ENCODE measurements at places on chromosomes 6 and 20. TPM values are rescaled to one million over a fixed set of nuclear protein-coding genes. Genes with fewer than 3 reads are reported as not detected.

The WFDC12 gene
- total RNA-seq, result not detected

The PAK5 gene
- 1.9 TPM for total RNA-seq

The SLC25A27 gene
- 43.7 TPM for total RNA-seq

The KCNK15 gene
- 16.1 TPM for total RNA-seq

The EYA2 gene
- total RNA-seq, result 31.0 TPM

The SCRT2 gene
- not detected for total RNA-seq

The GLP1R gene
- not detected for total RNA-seq

The PSORS1C1 gene
- total RNA-seq, result 3.5 TPM

The FNDC11 gene
- total RNA-seq, result 1.8 TPM

DNA sequence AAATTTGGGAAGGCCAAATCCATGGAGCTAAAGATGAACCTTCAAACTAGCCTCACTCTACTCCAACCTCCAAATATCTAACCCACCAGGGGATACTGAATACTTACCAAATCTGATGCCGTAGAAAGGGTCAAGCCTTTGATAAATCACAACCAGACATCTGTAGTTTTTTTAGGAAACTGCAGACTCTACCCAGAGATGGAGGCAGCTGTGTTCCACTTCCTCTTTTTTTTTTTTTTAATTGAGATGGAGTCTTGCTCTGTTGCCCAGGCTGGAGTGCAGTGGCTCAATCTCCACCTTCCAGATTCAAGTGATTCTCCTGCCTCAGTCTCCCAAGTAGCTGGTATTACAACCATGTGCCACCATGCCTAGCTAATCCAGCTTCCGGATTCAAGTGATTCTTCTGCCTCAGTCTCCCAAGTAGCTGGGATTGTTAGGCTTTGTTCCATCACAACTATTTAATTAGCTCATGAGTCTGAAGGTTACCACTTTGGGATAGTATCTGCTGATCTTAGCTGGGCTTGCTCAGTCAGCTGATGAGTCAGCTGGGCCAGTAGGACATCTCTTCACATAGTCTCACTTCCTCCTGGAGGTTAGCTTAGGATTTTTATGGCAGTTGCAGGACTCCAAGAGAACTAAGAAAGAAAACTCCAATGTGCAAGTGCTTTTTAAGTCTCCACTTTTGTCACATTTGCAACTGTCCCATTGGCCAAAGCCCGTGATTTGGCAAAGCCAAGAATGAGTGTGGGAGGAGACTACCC, 13.3 kb downstream of the FRK start:
- no peak for DNase-seq

- DNase-seq, result no peak
Observed at GRCh38 chr6:105898286-105898685, 187.8 kb upstream of the PRDM1 start.

DNA sequence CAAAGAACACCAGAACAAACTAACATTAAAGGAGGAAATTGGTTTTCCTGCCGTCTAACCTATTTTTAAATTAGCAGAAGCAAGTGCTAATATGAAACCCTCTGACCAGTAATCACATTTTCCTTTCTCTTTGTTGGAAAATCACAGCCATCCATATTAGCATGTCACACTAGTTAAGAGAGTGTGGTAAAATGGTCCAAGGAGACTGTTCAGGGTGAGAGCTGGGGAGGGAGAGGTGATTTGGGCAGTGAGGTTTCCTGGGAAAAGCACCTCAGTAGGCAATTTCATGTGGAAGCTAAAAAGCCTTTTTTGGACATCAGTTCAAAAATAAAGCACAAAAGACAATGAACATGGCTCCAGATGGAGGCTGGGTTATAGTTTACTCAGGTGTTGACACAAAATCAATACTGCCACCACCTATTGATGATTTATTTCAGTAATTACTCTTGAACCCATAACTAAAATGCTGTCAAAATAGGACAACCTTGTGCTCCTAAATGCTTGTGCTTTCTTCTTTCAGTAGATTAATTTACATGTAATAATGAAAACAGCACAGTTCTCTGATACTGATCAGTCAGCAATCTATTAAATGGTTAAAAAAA, 333.2 kb downstream of the SAMD5 start:
- no peak for DNase-seq

DNA sequence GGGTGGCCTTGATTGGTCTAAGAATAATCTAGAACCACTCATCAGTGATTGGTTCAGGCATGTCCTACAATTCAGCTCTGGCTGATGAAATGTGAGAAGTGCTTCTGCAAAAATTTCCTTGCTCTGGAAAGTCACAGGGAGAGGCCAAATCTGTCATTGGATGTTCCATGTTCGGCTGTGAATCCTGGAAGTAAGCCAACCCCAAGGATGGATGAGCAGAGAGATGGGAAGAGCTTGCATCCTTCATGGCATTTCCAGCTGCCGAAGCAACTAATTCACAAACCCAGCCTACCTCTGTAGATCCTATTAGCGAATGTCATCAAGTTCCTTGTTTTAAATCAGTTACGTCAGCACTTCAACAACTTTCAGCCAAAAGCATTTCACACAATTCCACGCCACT, 187.2 kb upstream of the SOX4 start:
- DNase-seq, result no peak

DNA sequence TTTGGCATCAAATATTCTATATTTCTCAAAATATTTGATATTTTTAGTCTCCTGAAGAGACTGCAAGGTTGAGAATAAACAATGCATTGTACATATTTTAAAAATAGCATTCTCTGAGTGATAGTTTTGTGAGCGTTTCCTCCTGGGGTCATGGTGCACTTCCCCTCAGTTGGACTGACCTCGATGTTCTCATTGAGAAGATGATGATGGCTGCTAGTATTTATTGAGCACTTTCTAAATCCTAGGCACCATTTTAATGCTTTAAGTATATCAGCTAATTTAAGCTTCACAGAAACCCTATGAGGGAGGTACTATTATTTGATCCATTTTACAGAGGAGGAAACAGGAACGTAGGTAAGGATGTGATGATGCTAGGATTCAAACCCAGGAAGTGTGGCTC, 18.2 kb downstream of the DSE start:
- DNase-seq, result no peak

DNA sequence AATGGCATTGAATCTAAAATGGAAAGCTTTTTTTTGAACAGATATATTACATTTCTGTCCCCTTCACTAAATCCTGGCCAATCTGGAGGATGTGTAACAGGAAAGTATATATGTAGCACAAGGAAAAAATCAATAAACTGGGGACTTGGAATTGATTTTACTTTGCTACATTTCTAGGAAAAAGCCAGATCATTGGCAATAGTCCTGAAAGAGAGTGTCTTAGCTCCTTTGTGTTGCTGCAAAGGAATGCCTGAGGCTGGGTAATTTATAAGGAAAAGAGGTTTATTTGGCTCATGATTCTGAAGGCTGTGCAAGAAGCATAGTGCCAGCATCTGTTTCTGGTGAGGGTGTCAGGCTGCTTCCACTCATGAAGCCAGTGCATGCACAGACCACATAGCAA, 574.9 kb downstream of the HTR1B start:
- no peak for DNase-seq

DNA sequence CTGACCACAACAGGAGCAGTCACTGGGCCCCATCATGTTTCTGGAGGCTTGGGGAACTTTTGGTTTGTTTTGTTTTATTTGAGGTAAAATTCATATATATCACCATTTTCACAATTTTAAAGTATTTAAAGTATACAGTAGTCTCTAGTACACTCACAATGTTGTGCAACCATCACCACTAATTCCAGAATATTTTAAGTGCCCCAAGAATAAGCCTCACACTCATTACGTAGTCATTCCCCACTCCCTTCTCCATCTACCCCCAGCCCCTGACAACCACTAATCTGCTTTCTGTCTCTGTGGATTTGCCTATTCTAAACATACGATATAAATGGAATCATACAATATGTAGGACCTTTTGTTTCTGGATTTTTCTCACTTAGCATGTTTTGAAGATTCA, 29.0 kb downstream of the RTN4IP1 start:
- no peak for DNase-seq

DNA sequence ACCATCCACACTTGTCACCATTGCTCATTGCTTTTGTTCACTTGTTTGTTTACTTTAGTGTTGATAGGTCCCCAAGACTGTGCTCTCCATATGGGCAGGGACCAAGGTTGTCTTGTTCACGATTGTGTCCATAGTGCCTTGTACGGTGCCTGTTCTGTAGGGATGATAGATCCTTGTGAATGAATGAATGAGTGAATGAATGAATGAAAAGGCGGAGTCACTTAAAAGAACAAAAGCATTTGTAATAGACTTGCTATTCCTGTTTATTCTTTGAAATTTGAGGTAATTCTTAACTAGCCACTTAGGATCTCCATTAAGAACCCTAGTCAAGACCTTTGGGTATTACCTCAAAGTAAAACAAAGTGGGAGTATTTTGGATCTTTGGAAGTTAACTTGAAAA, 47.0 kb downstream of the UTRN start:
- DNase-seq, result no peak

- no peak for DNase-seq
Observed at GRCh38 chr20:23190557-23190956, 104.4 kb upstream of the CD93 start.

DNA sequence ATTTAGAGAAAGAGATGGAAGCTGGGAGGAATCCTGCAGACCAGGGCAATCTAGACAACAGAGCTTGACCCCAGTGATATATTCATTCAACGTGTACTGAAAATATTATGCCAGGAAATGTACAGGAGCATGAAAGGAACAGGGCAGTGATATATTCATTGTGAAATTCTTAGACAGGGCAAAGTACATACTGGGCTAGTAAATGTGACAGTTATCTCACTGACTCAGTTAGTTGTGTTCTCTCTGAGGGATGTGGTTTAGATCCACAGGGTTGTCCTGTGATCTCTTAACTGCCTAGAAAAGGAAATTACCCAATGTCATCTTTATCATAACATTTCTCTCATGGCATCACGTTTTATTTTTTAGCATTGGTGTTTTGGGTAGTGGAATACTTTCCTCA, 891.3 kb downstream of the EYS start:
- no peak for DNase-seq

- no peak for DNase-seq
Observed at GRCh38 chr20:8385247-8385646, 253.2 kb downstream of the PLCB1 start.

GRCh38 chr6:144145541-144145940, 4.8 kb upstream of the STX11 start:
- no peak for DNase-seq

GRCh38 chr6:134402372-134402984, 84.6 kb upstream of the SGK1 start:
- DNase-seq, result no peak

- DNase-seq, result no peak
Observed at GRCh38 chr6:136201732-136202131, 48.4 kb downstream of the MTFR2 start.

GRCh38 chr6:117018771-117019170, 141.7 kb downstream of the RFX6 start:
- DNase-seq, result no peak

- no peak for DNase-seq
Observed at GRCh38 chr20:57522380-57523140, 2.4 kb downstream of the CTCFL start.

DNA sequence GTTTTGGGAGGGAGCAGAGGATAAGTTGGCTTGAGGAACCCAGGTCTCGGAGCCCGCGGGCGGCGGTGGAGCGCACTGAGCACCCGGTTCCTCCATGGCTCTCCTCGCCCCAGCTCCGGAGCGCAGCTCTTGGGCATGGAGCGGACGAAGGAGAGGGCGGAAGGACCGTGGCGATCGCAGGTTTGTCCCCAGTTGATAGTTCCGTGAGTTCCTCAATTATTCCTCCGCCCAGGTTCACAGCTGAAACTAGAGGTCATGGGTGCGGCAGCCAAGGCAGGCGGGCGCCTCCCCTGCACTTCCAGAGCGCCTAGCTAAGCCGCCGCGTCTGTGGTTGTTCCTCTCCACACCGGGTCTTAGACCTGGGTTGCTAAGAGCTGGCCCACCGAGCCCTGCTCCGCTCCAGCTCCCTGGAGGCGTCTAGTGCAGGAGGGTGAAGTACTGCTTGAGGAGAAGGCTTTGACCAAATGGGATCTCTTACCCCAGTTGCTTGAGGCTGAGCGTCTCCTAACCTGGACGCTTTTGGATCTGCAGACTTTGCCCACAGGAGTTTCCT, at the start of gene HTR1B:
TSS of gene HTR1B (minus strand) at position 184 of the 553 bp plus-strand sequence. CDS start at position 96, 88 bp downstream.
- no peak for DNase-seq
